ENCODE measurements at places on chromosomes 7 and 10. TPM values are rescaled to one million over a fixed set of nuclear protein-coding genes. Genes with fewer than 3 reads are reported as not detected.

DNA sequence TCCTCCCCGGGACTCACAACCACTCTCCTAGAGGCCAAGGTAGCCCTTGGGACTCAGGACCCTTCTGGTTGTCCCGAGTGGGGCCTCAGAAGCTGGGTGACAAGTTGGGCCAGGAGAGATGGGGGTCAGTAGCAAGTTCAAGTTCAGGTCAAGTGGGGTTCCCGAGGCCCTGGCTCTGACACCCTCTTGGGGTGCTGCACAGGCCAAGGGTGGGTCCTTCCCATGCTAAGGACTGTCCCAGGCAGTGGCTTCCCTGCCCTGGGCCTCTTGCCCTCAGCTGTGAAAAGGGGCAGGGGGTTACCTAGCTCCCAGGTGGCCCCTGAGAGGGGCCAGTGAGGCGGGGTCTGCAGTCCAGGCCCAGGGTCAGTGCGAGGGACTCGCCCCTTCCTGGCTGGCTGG lies 115.4 kb upstream of the TNRC18 start:
- DNase-seq, result no peak

DNA sequence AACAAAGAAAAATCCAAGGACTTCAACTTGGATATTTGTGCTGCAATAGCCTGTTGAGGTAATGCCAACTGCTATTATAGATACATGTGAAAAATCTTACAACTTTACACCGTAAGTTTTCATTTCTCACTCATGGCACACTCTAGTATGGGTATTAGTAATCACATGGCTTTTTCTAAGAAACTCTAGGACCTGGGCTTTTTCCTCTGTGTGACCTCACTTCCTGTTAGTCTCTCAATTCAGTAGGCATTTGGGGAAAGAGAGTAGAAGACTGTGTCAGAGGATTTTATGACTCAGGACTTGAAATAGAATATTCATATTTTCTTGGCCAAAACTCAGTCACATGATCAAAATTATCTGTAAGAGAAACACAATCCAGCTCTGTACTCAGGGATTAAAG lies 1049.9 kb downstream of the REEP3 start:
- DNase-seq, result no peak

DNA sequence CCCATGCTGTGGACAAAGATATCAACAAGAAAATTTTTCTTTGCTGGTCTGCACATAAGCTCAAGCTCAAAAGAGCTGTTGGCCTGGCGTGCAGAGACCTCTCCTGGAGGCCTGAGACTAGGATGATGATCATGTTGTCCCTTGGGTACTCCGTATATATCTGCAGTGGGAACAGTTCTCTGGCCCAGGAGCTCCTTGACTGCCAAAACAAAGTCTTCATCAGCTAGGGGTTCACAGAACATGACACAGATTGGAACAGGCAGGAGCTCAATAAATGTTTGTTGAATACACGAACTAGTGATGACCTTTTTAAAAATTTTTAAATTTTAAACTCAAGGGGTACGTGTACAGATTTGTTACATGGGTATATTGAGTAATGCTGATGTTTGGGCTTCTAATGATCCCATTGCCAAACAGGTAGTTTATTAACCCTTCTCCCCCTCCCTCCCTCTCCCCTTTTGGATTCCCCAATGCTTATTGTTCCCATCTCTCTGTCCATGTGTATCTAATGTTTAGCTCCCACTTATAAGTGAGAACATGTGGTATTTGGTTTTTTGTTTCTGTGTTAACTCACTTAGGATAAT lies 49.1 kb downstream of the ZNF783 start:
- DNase-seq, result no peak

DNA sequence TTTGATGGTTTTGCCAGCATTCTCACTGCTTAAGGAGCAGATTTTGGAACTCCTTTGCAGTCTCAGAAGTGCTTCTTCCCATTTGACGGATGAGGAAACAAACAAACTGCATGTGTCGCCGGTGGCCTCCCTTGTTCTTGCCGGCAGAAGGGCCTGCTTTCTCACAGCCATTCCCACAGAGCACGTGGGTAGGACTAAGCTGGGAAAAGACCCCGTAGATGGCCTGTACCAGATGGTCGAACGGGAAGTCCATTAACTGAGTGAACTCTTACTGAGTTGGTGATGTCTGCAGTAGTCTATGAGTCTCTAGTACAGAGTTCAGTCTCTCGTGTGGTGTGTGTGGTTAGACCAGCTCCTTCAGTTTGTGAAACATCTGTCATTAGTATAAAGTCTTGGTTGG lies 131.9 kb downstream of the TRRAP start:
- DNase-seq, result no peak

GRCh38 chr7:132541656-132542055 lies 34.6 kb downstream of the PLXNA4 start:
- DNase-seq, result no peak

GRCh38 chr7:20107582-20107981 lies 109.6 kb downstream of the MACC1 start:
- DNase-seq, result no peak

DNA sequence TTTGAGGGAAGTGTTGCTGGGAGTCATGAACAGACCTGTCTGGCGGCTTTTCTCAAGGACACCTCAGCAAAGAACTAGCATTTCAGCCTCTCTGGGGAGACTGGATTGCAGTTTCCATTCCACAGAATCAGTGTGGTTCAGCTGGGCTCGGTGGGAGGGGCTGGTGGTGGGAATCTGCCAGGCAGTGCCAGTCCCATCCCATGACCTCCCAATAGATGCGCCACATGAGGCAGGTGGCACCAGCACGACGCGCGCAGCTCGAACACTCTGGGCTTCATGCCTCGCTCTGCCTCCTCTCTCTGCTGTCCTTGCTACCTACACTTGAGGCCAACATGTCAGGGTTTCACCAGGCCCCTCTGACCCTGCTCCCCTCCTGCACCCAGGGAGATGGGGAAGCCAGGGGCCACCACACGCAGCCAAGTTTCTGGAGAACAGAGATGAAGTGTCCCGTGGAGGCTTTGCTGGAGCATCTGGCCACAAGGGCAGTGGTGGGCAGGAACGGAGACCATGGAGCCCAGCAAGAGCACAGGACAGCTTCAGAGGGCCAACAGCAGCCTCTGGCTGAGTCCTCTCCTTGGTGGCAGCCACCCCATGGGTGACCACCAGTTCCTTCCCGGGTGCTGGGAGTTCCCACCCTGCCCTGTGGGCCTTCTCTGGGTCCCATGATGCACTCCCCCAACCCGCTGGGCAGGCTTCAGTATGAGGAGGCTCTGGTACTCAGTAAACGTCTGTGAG lies 2.3 kb downstream of the NACAD start:
- DNase-seq, result no peak

GRCh38 chr10:43524434-43525247 lies 49.8 kb downstream of the ZNF239 start:
- no peak for DNase-seq

DNA sequence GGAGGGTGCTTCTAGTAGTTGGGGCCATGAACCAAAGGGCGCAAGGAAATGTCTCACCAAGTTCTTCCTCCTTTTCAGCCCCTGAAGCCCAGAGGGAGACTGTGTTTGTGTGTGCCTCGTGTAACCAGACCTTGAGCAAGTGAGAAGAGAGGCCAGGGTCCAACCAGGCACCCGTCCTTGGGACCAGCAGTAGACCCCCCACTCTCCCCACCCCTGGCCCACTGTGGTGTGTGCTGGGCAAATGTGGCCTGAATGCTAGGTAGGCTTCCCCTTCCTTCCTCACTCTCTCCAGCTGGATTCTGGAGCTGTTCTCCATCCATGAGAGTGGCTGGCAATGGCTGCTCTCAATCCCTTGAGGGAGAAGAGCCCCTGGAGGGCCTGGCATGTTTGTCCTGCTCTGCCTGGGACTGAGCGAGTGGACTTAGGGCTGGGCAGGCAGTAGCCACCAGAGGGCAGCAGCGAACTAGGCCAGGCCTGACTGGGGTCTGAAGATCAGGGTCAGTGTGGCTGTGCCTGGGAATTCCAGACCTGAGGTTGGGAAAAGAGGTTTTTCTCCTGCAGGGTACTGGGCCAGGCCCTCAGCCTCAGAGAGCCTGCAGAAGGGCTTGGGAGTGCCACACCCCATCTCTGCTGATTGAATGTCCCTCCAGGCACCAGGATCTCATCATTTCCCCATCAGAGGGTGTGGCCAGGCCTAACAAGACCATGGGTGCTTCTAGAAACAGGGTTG lies 12.5 kb downstream of the SFRP5 start:
- peak; percentile 33 for DNase-seq

DNA sequence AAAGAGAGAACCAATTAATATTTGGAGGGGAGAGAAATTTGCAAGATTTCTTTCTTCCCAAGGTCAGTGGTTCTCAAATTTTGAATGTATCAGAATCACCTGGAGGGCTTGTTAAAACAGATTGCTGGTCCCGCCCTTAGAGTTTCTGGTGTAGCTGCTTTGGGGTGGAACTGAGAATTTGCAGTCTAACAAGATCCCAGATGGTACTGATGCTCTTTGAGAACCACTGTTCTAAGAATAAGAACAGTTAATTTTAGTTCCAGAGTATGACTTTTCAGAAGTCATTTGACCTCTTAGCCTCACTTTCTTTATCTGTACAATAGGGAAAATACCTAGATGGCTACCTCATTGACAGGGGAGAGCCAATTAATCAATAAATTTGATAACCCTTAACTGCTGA lies 161.6 kb downstream of the PRKG1 start:
- DNase-seq, result no peak

Gene LIPK
- total RNA-seq, result not detected

Gene ACBD7
- total RNA-seq, result not detected

Measured in T-cell (primary cell).